Calu3 (cell line): ENCODE measurements at places on chromosomes 7 and 10.

DNA sequence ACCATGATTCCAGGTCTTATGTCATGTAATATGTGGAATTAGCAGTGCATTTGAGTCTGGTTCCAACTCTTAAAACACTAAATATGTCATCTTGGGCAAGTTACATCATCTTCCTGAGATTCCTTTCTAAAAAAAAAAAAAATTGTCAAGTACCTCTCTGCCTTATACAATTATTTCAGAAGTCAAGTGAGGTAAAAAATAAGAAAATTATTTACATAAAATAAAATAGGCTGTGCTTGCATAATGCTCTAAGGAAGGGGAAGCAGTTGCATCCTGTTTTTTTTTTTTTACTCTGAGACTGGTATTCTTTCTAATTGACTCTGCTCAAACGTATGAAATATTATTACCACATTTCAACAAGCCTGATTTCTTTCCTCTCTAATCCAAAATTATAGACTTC is 55.1 kb upstream of the SEMA3A start:
- no peak overlapping the region for H3K4me3 ChIP-seq
- no peaks in the 10 kb centered on the region for H3K4me1 ChIP-seq
- H3K27me3 ChIP-seq, result no peaks in the 10 kb centered on the region
- H3K27ac ChIP-seq, result no peak overlapping the region
- no peaks in the 10 kb centered on the region for H3K36me3 ChIP-seq
- DNase-seq, result no peak

DNA sequence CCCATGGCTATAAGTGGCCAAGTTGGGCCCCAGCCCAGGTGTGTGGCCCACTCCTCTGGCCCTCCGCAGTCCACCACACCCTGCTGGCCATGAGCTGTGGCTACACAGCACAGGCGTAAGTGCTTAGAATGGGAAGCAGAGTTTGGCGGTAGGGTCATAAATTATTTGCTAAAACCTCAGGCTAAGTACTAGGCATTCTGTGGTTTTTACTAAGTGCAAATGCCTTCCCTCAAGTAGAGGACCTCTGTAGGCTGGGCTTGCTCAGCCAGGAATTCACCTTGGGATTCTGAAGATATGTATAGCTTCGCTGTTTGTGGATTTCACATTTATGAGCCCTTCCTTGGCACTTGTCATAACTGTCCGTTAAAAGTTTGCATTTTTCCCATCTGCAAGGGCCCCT is 44.8 kb upstream of the LOXL4 start:
- H3K27me3 ChIP-seq, result no peaks in the 10 kb centered on the region
- H3K4me3 ChIP-seq, result no peak overlapping the region
- peaks cover 5% of the 10 kb centered on the region for H3K36me3 ChIP-seq
- H3K4me1 ChIP-seq, result peaks cover 37% of the 10 kb centered on the region
- DNase-seq, result no peak

DNA sequence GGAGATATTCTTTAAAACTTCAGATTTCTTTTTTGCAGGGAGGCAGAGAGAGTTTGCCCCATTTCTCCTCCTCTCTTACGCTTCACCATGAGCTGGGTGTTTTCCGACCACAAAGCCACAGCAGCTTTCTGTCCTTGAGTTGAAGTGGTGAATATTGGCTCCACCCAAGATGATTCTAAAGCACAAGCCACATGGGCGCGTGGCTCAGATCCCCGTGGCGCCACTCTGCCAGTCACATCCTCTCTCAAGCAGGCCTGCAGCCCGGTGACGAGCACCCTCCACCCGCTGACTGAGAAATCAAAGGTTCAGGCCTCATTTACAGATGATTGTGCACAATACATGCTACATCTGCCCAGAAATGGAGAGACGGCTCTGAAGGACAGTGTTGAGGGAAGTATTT is 27.6 kb upstream of the RNF32 start:
- H3K36me3 ChIP-seq, result no peaks in the 10 kb centered on the region
- no peak overlapping the region for H3K27ac ChIP-seq
- H3K27me3 ChIP-seq, result peaks cover 98% of the 10 kb centered on the region
- H3K4me3 ChIP-seq, result no peak overlapping the region

- no peak overlapping the region for H3K4me3 ChIP-seq
- no peaks in the 10 kb centered on the region for H3K36me3 ChIP-seq
- DNase-seq, result peak; percentile 56
- H3K4me1 ChIP-seq, result no peaks in the 10 kb centered on the region
- H3K27me3 ChIP-seq, result no peaks in the 10 kb centered on the region
Measured at GRCh38 chr7:10128748-10129147, 844.9 kb upstream of the PHF14 start.

DNA sequence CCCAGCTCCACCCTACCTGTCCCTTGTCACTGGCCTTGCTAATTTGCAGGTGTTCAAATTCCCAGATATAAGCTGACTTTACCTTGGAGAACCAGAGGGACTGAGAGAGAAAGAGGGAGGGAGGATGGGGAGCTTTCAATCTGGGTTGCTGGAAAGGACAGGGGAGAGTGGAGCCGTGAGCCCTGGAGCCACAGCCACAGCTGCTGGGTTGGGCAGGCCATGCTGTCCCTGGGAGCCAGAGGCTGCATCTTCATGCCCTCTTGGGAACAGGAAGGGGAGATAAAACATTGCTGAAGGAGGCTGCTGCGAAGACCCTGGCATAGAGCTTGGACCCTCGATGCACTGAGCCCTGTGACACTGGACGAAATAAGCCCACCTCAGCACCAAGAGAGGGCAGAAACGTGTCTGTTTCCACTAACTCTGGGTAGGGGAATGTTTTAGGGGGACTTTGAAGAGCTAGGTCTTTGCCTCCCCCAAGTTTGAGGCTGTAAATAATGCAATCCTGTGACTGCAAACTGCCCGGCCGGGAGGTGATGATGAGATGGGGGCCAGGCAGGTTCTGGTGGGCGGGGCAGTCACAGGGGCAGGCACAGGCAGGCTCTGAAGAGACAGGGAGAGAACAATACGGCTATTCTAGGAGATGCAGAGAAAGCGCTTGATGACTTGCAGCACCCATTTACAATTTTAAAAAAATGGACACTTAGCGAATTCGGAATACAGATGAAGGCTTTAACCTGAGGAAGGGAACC is 5.8 kb upstream of the JAKMIP3 start:
- no peak overlapping the region for H3K4me3 ChIP-seq
- H3K4me1 ChIP-seq, result no peaks in the 10 kb centered on the region
- DNase-seq, result no peak
- no peaks in the 10 kb centered on the region for H3K36me3 ChIP-seq
- H3K27ac ChIP-seq, result no peak overlapping the region
- peaks cover 60% of the 10 kb centered on the region for H3K27me3 ChIP-seq

DNA sequence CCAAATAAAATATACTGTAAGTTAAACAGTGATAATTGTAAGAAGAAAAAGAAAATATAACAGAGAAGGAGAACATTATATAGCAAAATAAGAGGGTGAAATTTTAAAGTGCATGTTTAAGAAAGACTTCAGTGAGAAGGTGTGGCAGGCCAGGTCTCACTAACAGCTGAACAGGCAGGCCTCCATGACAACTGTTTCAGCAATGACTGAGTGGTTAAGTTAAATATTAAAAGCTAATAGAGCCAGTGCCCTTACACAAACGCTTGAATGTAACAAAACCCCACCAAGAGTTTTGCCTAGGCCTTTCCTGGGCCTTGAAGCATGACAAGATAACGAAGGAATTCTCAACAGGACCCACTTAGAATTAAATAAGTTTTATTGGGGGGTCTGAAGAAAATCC is 32.6 kb downstream of the CFAP43 start:
- DNase-seq, result no peak
- no peak overlapping the region for H3K27ac ChIP-seq
- no peaks in the 10 kb centered on the region for H3K27me3 ChIP-seq
- no peaks in the 10 kb centered on the region for H3K36me3 ChIP-seq
- H3K4me1 ChIP-seq, result peaks cover 8% of the 10 kb centered on the region

GRCh38 chr7:94907811-94908322 is 473 bp downstream of the PPP1R9A start:
- no peaks in the 10 kb centered on the region for H3K27me3 ChIP-seq
- peak overlapping the region; percentile 71 for H3K27ac ChIP-seq
- peaks cover 23% of the 10 kb centered on the region for H3K4me1 ChIP-seq
- peak overlapping the region; percentile 89 for H3K4me3 ChIP-seq

GRCh38 chr10:28763471-28764170 is 86.3 kb downstream of the BAMBI start:
- DNase-seq, result no peak
- no peak overlapping the region for H3K27ac ChIP-seq
- H3K27me3 ChIP-seq, result no peaks in the 10 kb centered on the region
- H3K4me3 ChIP-seq, result no peak overlapping the region

DNA sequence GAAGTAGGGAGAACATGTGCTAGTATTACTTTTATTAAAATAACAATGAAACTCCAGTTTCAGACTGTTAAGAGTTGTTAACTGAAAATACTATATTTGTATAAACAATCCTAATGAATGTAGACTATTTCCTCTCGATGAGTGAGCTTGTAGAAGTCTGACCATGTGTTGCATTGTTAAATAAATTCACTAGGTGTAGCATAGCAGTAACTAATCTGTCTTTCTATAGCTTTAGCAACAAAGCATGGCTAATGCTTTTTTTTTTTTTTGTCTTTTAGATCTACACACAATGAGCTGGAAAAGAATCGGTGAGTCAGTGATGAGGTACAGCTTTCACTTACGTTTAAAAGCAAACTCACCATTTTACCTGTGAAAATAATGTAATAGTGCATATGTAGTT is 37.1 kb downstream of the MXI1 start:
- H3K4me3 ChIP-seq, result no peak overlapping the region
- H3K4me1 ChIP-seq, result no peaks in the 10 kb centered on the region
- no peak overlapping the region for H3K27ac ChIP-seq

- DNase-seq, result no peak
- H3K4me1 ChIP-seq, result no peaks in the 10 kb centered on the region
- H3K27ac ChIP-seq, result no peak overlapping the region
- H3K4me3 ChIP-seq, result no peak overlapping the region
- no peaks in the 10 kb centered on the region for H3K36me3 ChIP-seq
Measured at GRCh38 chr10:71531485-71532446, 135.0 kb downstream of the CDH23 start.

DNA sequence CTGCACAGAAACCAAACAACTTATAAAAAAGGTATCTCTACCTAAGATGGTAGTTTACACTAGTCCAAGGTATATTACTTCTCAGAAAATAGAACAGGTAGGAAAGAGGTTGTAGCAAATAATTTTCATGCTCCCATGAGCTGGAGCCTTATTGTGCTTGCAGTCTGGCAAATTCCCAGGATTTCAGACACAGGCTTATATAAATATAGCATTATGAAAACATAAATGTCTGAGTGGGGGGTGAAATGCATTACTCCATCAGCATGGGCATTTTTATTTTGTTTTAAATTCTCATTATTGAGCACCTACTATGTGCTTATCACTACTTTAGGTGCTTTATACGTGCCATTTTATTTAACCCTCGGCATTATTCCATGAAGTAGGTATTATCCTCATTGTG is 83.0 kb upstream of the PHYHIPL start:
- H3K27ac ChIP-seq, result no peak overlapping the region
- no peak for DNase-seq
- H3K27me3 ChIP-seq, result peaks cover 81% of the 10 kb centered on the region

DNA sequence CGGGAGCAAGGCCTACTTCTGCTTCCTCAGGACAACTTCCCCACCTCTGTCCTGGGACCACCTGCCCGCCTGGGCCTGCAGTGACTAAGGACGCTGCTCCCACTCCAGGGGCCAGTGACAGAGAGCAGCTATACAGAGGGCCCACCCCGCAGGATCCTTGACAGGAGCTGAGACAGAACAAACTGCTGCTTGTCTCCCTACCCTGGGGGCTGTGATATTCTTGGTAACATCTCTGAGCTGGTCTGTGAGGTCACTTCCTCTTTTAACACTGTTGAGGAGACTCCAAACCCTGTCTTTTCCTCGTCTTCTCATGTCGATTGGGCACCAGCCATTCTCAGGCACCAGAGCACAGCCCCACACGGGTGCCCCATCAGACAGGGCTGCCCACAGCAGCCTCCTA is 6.9 kb upstream of the MRPS24 start:
- peaks cover 39% of the 10 kb centered on the region for H3K36me3 ChIP-seq
- H3K27ac ChIP-seq, result no peak overlapping the region
- no peak overlapping the region for H3K4me3 ChIP-seq

DNA sequence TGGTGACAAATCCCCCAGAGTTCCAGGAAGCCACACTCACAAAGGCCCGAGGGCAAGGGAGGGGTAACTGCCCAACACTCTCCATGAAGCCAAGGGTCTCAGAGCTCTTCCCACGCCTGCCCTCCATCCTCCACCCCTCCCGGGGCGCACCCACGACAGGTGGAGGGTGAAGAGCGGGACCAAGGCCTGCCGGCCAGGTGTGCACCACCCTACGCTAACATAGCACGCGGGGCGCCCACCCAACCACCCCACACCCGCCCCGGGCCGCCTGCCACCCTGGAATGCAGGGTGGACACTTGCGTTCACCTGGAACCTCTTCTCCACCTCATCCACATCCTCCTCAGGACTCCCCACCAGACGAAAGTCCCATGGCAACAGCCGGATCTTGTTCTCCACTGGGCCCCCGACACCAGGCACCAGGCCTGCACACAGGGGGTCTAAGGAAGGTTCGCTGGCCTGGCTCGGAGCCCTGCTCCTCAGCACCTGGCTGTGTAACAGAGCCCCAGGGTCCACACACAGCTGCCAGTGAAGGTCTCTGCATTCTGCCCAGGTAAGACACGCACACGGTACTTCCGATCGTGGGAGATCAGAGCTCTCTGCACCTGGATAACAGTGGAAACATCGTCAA is 32.7 kb downstream of the MAD1L1 start:
- no peak for DNase-seq
- H3K27me3 ChIP-seq, result no peaks in the 10 kb centered on the region
- no peak overlapping the region for H3K4me3 ChIP-seq

GRCh38 chr10:13678101-13678843 is 91.5 kb downstream of the PRPF18 start:
- no peaks in the 10 kb centered on the region for H3K36me3 ChIP-seq
- H3K27ac ChIP-seq, result no peak overlapping the region
- no peak overlapping the region for H3K4me3 ChIP-seq
- H3K27me3 ChIP-seq, result no peaks in the 10 kb centered on the region

DNA sequence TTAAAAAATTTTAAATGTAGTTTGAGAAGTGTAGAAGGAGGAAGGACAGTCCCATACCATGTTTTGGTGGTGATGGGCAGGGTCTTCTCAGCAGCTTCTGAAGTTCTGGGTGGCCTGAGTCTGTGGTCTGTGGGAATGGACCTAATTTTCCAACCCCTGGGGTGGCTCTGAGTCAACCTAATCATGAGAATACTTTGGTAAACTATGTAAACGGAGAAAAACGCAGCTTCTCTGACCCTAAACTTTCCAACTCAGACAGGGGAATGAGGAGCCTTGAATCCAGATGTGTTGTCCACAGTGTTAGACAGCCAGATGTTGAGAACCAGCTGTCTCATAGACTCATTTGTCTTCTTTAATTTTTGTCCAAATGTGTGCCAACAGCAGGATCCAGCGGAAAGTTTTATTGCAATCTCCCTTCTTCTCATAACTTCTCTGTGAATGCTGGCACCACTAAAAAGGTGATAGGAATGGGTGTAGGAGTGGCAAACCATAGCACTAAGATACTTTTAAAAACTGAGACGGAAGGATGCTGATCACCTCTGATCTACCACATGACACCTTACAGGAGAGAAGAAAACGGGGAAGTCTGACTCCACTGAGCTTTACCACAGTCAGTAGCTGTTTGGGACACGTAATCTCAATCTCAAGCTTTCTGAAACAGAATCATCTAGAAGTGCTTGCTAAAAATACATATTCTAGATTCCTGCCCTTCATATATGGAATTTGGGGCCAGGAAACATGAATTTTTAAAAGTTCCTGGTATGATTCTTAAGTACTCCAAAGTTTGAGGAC is 90.5 kb upstream of the PHYHIPL start:
- H3K36me3 ChIP-seq, result no peaks in the 10 kb centered on the region
- no peak for DNase-seq
- H3K4me1 ChIP-seq, result no peaks in the 10 kb centered on the region
- no peak overlapping the region for H3K4me3 ChIP-seq

GRCh38 chr7:150755473-150756099 is 18.4 kb downstream of the GIMAP5 start:
- peaks cover 33% of the 10 kb centered on the region for H3K27me3 ChIP-seq
- no peaks in the 10 kb centered on the region for H3K36me3 ChIP-seq
- no peak for DNase-seq
- no peaks in the 10 kb centered on the region for H3K4me1 ChIP-seq
- no peak overlapping the region for H3K27ac ChIP-seq
